ENCODE measurements at places on chromosomes 5 and 9.

DNA sequence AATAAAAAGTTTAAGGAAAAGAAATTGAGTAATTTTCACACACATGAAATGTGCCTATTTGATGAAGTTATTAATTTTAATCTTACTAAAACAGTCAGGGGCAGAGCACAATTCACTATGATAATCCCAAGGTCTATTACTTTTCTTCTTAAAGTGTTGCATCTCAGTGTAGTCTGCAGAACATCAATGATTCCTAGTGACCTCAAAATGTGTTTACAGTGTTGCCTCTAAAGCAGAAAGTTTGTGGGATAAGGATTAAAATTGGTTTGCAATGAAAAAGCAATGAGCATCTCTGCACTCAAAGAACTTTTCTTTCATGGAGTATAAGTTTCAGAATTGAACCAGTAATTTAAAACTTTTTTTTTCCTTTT, 63.0 kb downstream of the CEP120 start:
- DNase-seq = no peak

DNA sequence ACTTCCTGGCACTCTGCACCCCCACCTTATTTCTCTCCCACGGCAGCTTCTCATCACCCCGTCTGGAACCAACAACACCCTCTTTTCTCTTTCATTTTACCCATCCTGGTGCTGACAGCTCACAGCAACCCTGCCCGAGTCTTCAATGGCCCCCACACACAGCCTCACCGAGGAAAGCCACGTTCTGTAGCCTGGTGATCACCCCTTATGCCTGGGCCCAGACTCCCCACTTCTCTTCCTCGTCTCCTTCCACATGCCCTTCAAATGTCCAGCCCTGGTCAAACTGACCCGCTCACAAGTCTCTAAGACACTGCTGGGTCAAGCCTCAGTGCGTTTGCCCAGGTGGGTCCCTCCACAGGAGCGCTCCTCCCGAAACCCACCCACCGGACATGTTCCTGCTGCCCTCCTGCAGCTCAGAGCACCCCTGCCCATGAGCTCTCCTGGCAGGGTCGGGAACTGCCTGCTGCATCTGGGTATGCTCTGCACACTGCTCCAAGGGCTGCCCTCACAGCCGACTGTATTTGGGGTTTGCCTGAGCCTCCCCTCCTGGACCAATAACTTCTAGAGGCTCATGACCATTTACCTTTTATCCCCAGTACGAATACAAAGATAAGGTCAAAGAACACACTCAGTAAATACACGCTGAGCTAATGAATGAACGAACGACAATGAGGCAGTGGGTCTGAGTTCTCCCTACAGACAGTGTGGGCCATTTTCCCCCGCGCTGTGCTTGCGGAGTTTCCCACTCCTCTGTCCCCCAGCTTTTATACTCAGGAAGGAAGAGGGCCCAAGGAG, 154.7 kb upstream of the PHYKPL start:
- DNase-seq = no peak

DNA sequence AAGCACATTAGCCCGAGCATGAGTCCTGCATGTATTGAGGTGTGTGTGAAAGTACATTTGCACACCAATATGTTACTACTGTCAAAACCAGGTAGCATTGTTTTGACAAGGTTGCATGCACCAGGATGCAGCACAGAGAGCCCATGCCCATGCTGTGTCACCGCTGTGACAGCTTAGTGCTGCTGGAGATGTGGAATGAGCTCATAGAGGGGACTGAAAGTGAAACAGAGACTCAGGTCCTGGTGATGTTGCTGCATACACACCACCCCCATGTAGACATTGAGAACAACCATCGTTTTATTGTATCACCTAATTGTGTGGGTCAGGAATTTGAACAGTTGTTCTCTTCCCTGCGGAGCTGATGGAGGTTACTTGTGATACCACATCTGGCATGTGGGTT, 53.0 kb downstream of the GADD45G start:
- DNase-seq = no peak

- DNase-seq = no peak
These were observed 49.4 kb downstream of the SLIT3 start for GRCh38 chr5:169251333-169252084.

GRCh38 chr9:33439731-33440130, 7.7 kb downstream of the AQP3 start:
- no peak for DNase-seq

DNA sequence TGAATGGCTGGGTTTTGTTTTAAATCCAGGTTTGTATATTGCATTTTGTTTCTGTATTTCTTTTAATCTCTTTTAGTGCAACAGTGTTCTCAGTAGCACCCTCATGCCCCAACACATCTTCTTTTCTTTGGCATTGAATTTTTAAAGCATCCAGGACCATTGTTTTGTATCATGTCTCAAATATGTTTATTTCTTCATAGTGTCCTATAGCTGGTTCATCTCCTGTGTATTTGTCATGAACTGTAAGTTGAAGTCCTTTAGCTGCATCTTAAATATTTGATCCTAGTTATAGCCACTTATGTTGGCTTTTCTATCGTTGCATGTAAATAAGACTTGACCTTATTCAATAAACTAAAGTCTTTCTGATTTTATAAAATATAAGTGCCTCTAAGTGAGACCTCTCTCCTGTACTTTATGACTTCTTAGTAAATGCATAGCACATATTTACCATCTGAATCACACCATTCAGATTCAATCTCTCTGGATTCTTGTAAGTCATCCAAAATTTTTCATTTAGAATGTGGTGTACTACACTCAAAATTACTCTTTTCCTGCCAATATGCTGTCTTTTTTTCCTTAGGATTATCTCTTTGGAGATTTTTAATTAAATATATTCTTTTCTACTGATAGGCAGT, 21.0 kb upstream of the ERCC6L2 start:
- DNase-seq = no peak

All from activated CD8-positive, alpha-beta memory T cell treated with anti-CD3 and anti-CD28 coated beads for 1 hour (primary cell).